ENCODE measurements at places on chromosomes 16 and 17.
A peak's percentile ranks its signal among the peaks of the same experiment; 100 is the strongest.

DNA sequence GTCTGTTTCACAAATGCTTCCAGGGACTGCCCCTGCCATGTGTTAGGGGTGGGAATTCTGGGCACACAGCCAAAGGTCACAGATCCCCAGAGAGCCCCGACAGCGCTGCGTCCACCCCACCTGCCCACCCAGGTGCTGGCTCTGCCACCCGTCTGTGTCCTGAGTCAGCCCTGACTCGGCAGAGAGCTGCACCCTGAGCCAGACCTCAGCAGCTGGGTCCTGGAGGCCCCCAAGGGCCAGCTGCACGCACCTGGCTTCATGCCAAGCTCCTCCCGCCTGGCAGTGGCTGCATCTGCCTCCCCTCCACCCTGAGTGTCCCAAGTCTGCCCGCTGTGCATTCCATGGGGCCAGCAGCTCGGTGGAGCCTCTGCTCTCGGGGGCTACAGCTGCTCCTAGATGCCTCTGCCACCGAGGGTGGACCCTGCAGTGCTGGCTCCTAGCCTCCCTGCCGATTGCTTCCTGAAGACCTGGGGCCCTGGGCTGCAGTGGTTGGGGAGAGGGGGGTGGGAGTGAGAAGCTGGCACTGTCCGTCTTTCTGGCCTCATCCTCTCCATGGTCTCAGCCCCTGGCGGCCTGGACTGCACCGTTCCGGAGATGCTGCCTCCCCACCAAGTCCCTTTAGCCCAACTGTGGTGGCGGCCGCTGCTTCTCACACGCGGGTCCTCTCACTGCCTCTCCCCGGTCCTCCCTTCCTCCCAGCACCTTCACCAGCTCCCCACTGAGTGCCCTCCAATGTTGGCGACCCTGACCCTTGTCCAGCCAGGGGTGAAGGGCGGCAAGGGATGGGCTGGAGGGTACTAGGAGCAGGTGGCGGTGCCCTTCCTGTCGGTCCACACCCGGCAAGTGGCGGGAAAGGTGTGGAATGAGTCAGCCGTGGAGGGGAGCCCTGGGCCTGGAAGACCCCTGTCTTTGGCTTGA, 3.0 kb downstream of the SECTM1 start:
- peak; percentile 69 for DNase-seq

- DNase-seq: no peak
Measured at GRCh38 chr17:17666111-17666714, 15.0 kb upstream of the RAI1 start.

DNA sequence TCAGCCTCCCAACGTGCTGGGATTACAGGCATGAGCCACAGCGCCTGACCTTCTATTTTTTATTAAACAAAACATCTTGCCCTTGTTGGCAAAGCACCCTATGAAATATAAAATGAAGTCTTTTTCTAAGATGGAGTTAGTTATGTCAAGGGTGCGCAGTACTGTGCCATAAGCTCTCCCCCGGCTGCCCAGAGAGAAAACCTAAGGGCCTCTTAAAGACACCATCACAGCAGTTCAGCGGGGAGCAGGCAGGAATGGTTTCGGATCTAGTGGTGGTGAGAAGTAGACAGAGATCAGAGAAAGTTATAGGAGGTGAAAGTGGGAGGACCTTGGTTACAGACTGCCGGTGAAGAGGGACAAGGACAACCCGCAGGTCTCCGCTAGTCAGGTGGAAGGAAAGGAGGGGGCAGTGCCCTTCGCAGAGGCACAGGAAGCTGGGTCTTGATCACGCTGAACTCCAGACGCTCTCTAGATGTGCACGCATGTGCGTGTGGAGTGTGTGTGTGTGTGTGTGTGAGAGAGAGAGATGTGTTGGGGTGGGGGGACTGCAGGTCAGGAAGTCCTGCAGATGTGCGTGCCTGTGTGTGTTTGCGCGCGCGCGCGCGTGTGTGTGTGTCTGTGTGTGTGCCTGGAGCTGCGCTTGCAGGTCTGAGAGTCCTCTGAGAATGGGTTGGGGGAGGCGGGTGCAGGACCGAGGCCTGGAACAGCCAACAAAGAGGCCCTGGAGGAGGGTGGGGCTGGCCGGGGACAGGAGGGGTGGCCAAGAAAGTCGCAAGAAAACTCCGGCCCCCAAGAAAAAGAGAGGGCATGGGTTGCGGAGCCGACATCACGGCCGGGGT, 748 bp upstream of the CMTM3 start:
- peak; percentile 92 for DNase-seq

DNA sequence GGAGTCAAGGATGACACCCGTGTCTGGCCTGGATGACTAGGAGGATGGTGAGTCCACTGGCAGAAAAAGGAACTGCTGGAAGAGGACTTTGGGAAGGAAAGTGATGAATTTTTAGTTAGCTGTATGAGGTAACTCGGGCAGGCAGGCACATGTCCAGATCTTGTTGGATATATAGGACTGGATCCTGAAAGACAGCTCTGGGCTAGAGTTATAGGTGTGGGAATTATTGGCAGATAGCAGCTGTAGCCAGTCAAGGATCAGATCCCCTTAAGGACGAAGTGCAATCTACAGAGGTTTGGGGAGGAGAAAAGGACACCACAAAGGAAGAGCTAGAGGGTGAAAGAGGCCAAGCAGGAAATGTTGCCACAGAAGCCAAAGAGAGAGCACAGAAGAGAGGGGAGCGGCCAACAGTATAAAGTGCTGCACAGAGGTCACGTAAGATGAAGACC, 10.1 kb downstream of the CYB5D1 start:
- no peak for DNase-seq

- no peak for DNase-seq
Measured at GRCh38 chr17:48011405-48012150, 26.0 kb downstream of the COPZ2 start.

GRCh38 chr16:21260870-21261791, 17.0 kb downstream of the CRYM start:
- DNase-seq: no peak

Measured in retina (tissue), 1 donor.